ENCODE measurements at places on chromosomes 6 and 20. TPM values are rescaled to one million over a fixed set of nuclear protein-coding genes. Genes with fewer than 3 reads are reported as not detected.

Gene PPIL6
- 8.4 TPM for total RNA-seq

Gene PRL
- not detected for total RNA-seq

Gene MATN4
- total RNA-seq: 0.19 TPM

Gene MAFB
- 39.6 TPM for total RNA-seq

Gene C4A
- 250 TPM for total RNA-seq

Gene ELOVL2
- total RNA-seq: 0.79 TPM

Gene SNAP25
- 6.2 TPM for total RNA-seq

Gene YTHDF1
- total RNA-seq: 43.1 TPM

Gene RREB1
- 56.5 TPM for total RNA-seq

Gene PHF10
- total RNA-seq: 35.9 TPM

Gene KLHDC3
- 52.6 TPM for total RNA-seq

Gene RIPOR2
- total RNA-seq: 24.2 TPM

Gene MUCL3
- total RNA-seq: 0.13 TPM

Gene GSTA3
- not detected for total RNA-seq

Gene VEGFA
- total RNA-seq: 36.3 TPM

Gene CST2
- not detected for total RNA-seq

Gene RNF114
- total RNA-seq: 89.2 TPM

DNA sequence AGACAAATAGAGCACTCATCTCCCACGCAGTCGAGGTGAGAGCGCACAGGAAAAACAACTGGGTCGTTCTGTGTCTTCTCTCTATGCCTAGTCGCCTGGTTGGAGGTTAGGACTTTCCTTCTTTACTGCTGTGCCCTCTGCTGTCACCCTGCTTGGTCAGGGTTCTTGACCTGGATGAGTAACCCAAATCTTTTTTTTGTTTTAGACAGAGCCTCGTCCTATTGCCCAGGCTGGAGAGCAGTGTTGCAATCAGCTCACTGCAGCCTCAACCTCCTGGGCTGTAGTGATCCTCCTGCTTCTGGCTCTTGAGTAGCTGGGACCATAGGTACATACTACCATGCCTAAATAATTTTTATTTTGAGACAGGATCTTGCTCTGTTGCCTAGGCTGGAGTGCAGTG, 24.5 kb downstream of the PRPF6 start:
- no peak for DNase-seq

GRCh38 chr20:16520154-16520553, 53.1 kb downstream of the KIF16B start:
- DNase-seq: no peak

- peak; percentile 32 for DNase-seq
These were observed 4.5 kb downstream of the FLRT3 start for GRCh38 chr20:14332866-14333265.

GRCh38 chr20:20872428-20872827, 160.0 kb upstream of the RALGAPA2 start:
- DNase-seq: no peak

DNA sequence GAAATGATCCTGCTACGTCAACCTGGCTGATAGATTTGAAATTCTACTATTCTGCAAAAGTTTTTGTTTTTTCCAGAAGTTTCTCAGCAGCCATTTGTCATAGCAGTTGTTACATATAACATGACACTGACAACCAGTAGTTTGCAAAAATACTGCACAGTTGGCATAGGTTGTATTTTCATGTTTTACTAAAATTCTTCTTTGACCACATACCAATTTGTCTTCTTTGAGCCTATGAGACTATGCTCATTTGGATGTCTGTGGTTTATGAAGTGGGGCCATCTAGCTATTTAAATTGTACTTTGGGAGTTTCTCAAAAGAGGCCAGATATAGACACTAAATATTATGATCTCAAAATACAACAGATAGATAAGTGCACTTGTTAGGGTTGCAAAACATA, 104.9 kb upstream of the PREP start:
- DNase-seq: no peak

- DNase-seq: no peak
These were observed 35.8 kb downstream of the ZBTB9 start for GRCh38 chr6:33490198-33490597.

DNA sequence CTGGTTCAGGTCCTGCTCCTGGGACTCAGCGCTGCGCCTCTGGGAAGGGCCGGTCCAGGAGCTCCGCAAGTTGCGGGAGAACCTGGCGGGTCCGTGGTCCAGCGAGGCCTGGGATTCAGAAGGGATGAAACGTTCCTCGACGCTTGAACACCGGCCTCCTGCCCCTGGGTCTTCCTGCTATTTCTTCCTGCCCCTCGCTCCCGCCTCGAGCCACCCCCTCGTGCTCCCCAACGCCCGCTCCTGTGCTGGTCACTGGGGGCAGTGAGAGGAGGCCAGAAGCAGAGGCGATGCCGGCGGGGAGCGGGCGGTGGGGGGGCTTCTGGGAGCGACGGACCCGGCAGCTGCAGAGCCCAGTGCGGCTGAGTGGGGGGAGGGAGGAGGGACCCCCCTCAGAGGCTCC, 20.8 kb upstream of the KIF25 start:
- no peak for DNase-seq

DNA sequence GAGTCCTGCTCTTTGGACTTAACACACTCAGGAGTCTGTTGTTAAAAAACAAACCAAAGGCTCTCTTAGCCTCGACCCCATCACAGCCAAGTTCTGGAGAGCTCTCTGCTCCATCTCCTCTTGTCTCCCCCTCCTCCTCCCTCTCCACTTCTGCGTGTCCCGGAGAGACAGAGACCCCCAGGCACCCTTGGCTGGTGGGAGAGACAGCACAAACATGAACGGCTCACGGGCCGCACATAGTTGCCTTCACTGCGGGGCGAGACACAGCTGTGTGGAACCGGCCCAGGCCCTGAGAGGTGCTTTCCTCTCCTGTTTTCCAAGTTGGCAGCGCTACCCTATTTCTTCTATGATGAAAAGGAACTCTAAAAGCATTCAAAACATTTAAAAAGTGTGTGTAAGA, 23.3 kb upstream of the MYT1 start:
- no peak for DNase-seq

GRCh38 chr6:83844170-83844569, 9.0 kb upstream of the RIPPLY2 start:
- DNase-seq: no peak

GRCh38 chr6:141359953-141360352, 772.8 kb upstream of the GJE1 start:
- DNase-seq: no peak

DNA sequence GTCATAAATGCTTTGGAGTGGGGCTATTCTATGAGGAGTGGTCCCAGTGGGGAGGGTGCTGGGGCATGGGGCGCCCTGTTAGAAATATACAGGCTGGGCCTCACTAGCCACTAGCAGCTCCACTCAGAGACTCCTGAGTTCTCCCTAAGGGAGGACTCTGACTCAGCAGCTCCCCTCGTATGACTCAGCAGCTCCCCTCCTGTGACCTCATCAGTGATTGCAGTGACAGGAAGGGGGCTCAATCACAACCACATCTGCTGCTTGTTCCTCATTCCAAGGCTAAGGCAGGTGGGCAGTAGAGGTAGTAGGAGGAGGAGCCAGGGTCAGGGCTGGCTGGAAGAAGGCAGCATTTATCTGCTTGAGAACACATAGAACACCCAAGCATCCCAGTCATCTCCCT, 73.7 kb downstream of the PRND start:
- DNase-seq: no peak

DNA sequence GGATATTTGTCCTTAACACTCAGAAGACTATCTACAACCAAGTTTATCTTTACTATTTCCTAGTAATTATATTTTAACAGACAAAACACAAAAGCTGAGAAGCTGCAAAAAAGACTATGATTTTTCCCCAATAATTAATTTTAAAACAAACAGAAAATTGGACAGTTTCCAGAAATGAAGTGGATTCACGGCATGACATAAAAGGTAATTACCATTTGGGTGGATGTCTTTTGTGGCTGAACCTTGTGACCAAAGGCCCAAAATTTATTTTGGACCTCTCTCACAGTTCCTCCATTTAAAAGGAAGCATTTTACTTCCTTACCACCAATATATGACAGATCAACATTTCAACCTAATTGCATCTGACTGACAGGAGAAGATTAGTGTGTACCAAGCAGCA, 90.2 kb downstream of the GMDS start:
- DNase-seq: no peak

- DNase-seq: no peak
These were observed 213.1 kb downstream of the PREX1 start for GRCh38 chr20:48614593-48615274.

GRCh38 chr20:32457479-32457986, 99.4 kb downstream of the ASXL1 start:
- peak; percentile 97 for DNase-seq

GRCh38 chr6:84774157-84774984, 10.0 kb upstream of the TBX18 start:
- peak; percentile 44 for DNase-seq

- no peak for DNase-seq
These were observed 18.8 kb downstream of the SYNDIG1 start for GRCh38 chr20:24488064-24488799.

DNA sequence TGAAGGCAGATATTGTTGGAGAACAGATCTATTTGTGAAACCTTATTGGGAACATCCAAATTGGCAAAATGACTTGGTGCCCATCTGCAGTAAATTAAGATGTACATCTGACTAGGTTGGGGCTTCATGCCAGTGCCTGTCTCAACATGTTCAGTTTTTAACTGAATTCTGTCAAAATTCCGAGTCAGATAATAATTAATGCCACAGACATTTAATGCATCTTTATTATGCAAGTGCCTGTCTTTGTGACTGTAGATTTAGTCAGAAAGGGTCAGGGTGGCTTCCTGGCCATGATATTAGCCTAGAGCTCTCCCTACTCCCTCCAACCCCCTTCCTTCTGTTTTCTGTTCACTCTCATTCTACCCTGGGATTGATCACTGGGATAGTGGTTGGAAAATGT, 199.3 kb upstream of the FLRT3 start:
- no peak for DNase-seq

- no peak for DNase-seq
These were observed 176.7 kb downstream of the CLIC5 start for GRCh38 chr6:45838996-45839395.

DNA sequence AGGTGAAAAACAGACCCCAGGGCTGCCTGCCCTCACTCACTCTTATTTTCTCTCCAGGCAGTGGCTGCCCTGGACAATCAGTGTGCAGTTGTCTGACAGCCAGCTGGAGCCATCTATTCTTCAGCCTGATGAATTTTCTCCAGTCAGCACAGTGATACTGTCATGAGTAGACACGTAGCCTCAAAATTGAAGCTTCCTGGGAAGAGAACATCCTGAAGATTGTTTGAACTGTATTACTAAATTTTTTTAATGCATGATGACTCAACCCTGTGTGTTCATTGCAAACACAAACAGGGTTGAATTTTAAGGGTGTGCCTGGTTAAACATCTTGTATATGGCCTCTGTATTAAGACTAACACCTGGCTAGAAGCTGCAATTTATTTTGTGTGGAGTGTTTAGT, 49.8 kb upstream of the STXBP5 start:
- DNase-seq: no peak

GRCh38 chr20:61251529-61252393, at the start of gene CDH4:
Gene CDH4 (plus strand): TSS chr20:61252261.
- DNase-seq: no peak

DNA sequence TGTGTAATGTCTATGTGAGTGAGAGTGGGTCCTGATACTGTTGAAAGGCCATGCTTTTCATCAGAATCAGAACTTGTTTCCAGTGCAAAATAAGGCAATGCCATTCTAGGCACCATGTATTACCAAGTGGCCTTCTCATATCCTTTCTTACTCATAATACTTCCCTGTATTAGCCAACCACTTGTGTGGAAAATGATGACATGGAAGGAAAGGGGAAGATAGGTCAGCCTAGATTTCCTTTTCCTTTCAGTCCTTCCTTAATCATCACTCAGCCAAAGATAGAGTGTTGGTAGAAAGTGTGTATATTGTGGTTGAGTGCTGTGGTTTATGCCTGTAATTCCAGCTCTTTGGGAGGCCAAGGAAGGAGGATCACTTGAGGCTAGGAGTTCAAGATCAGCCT, 158.6 kb upstream of the PREP start:
- no peak for DNase-seq

DNA sequence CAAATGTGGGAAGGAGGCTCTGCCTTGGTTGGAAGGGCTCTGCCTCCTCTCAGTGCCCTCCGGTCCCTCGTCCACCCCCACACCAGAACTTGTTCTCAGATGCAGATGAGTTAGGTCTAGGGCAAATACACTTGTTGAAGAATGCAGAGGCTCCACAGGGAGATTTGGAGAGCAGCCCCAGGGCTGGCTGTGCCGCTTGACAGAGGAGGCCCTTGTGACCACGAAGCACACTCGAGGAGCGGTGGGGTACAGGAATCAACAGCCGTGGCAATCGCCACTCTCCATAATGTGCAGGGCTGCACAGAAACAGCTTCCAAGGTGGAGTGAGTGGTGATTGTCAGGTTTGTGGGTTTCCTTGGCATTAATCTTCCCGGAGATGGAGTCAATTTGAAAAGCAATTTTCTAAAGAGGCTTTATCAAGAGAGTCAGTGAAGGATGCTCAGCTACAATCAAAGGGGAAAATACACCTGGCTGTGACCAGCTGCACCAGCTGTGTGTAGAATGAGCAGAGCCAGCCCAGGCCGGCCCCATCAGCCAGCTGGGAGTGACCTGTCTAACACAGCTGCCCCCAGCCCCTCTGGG, 59.5 kb downstream of the BFSP1 start:
- DNase-seq: no peak

GRCh38 chr6:105607636-105608621, 205.0 kb upstream of the PREP start:
- no peak for DNase-seq

GRCh38 chr6:6003621-6004366, 2.9 kb downstream of the NRN1 start:
- peak; percentile 75 for DNase-seq

- no peak for DNase-seq
These were observed 81.9 kb downstream of the TFAP2C start for GRCh38 chr20:56711018-56711417.
